Stimulated activated CD4-positive, alpha-beta T cell treated with anti-CD3 and anti-CD28 coated beads, Interleukin-4, amount 100 ng/mL, for 1 hour (primary cell): ENCODE measurements at places on chromosomes 1 and 21.

DNA sequence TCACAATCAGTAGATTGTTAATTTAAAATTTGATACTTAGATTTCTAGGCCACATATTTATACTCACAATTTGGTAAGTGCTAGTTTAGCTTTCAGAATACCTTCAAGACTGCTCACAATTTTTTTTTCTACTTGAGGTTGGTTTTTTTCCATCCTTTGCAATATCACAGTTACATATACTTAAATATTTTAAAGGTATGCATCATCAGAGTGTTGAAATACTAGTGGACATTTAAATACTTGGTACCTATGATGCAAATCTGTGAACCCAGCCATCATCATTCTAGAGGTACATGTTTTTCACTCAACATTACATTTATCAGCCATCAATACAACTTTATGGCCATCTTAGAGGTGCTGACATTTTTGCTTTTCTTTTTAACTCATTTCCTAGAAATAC, 6.2 kb upstream of the LRRC40 start:
- DNase-seq, result no peak

DNA sequence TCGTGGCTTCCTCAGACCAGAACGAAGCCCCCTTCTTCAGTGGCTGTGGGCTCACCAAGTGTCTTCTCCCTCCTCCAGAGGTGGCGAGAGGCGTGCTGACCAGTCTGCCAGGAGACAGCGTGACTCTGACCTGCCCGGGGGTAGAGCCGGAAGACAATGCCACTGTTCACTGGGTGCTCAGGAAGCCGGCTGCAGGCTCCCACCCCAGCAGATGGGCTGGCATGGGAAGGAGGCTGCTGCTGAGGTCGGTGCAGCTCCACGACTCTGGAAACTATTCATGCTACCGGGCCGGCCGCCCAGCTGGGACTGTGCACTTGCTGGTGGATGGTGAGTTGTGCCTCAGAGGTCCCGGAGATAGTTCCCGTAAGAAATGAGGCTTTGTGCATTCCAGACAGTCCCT, 24.0 kb downstream of the IL6R start:
- DNase-seq, result no peak

GRCh38 chr1:228988664-228989063, 253.4 kb downstream of the RHOU start:
- DNase-seq, result no peak

GRCh38 chr1:115976062-115976920, at the start of gene SLC22A15:
Gene SLC22A15, plus strand, starts transcription at chr1:115976513. Its CDS starts 115 bp downstream, at chr1:115976628.
- peak; percentile 21 for DNase-seq

DNA sequence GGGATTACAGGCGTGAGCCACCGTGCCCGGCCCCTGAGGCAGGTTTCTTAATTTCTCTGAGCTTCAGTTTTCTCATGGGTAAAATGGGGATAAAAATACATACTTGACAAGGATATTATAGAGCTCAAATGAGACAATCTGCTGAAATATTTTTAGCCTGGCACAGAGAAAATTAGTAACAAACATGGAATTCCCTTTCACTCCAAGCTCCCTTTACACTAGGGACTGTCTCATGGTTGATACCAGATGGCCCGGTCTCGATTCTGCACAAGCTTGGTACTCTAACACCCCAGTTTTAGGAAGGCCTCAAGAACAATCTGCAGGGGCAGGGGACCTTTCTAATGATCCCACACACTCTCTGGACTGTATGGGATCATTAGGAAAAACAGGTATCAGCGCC, 671.7 kb downstream of the SMYD3 start:
- no peak for DNase-seq

DNA sequence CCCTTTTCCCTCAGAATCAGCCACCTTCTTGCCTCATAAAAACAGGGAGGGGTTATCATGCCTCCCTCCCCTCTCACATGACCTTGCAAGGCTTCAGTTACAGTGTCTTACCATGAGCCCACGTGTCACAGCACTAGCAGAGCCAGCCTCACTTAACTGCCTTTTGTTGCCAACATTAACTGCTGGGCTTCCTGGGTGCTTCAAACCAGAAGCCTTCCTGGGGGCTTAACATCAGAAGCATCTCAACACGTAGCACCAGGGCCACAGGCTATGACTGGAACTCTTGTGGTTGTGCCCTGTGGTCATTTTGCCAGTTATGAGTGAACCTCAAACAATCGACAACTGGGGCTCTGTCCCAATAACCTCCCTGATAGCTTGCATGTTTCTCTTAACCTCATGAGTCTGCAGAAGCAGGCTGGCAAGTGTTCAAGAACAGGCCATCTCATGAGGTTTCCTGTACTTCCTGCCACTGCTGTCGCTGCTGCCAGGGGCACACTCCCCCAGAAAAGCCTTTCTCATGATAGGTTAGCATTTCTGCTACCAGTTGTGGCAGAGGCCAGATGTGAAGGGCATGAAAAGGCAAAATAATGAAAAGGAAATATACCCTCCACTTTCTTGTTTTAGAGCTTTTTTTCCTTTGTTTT, 132.2 kb downstream of the GLUL start:
- DNase-seq, result peak; percentile 20

- no peak for DNase-seq
Measured at GRCh38 chr1:238088560-238089290, 198.0 kb upstream of the ZP4 start.

DNA sequence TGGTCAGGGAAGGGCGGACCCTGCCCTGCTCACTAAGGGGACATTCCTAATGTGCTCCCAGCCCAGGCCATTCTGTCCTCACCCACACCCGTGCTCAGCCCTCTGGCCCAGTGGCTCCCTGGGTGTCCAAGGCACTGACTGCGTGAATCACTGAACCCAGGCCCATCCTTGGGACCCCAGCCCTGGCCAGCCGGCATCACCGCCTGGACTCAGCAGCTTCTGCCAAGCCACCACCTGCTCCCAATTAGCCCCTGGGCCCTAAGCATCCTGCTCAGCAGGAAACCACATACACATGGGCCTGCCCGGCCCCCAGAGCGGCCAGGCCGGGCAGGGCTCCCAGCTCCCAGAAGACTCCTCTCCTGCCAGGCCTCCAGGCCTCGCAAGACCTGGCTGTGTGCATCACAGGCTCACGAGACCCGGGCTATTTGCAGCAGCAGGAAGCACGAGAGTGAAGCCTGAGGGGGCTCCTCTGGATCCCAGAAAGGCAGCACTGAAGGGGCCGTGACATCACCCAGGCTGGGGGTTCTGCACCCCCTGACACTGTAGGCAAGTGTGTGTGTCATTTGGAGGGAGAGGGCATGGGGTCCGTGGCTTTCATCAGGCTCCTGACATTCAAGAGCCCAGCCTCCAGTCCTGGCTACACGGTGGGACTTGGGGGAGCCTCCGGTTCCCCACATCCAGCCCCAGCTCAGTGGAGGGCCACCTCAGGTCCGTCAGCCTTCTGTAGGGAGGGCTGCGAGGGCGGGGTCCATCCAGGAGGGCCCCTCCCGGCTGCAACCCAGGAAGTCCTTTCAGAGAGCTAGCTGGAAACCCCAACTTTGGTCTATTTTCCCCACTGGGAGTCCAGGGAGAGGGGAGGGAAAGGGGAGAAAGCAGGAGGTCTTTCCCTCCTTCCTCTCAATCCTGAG, 1.6 kb downstream of the MFAP2 start:
- DNase-seq, result no peak

- no peak for DNase-seq
Measured at GRCh38 chr1:54710841-54711240, 4.8 kb upstream of the TTC4 start.

GRCh38 chr1:11535761-11536572, 57.0 kb downstream of the DISP3 start:
- DNase-seq, result no peak

- peak; percentile 45 for DNase-seq
Measured at GRCh38 chr1:6445062-6445763, 20.6 kb downstream of the ESPN start.

DNA sequence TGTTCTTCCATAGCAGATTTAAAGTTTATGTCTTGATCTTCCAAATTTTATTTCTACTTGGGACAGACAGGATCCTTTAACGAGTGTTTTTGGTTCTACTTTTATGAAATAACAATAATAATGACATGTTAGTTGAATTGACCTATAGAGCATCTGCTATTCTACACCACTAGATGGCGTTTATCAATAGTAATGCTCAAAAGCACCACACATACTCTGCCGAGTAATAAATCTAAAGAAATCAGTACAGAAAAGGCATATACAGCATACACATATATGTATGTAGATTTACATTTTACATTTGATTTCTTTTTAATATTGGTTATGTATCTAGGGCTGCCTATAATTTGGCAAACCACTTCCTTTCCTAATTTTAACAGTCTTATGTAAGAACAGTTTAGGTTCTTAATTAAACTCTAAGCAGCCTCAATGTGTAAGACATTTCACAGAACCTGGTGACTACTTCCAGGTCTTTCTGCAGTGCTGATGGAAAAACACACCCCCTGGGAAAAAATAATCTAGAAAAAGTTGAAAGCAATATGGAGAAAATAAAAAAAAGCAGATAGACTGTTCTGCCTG, 5.9 kb upstream of the SIPA1L2 start:
- no peak for DNase-seq

GRCh38 chr21:33643658-33644311, 1.5 kb downstream of the ITSN1 start:
- no peak for DNase-seq

- no peak for DNase-seq
Measured at GRCh38 chr1:183898001-183898396, 93.1 kb downstream of the RGL1 start.

- no peak for DNase-seq
Measured at GRCh38 chr1:7298749-7299151, 472.3 kb upstream of the VAMP3 start.

DNA sequence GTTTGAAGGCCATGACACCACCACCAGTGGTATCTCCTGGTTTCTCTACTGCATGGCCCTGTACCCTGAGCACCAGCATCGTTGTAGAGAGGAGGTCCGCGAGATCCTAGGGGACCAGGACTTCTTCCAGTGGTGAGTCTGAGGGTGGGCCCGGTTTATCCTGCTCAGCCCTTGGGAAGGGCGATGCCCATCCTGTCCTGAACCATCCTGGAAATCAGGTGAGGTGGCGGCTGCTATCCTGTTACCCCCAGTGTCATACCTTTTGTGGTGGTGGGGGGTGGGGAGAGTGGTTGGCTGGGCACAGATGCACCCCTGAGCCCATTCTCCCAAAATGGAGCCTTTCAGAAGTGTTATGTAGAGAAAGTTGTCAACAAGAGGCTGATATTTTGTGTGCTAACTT, 16.3 kb downstream of the CYP4B1 start:
- DNase-seq, result no peak

DNA sequence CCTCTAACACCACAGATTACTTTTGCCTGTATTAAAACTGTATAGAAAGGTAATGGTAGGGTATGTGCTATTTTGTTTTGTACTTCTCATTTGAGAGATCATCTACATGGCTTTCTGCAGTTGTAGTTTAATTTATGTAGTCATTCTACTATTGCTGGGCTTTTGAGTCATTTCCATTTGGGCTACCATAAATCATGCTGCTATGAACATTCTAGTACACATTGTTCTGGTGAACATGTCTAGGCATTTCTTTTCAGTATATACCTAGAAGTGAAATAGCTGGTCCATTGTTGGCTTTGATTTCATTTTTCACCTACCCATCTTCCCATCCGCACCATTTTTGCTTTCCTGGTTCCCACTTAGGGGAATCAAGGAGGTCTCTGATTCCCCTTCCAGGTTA, 18.7 kb downstream of the EDN2 start:
- DNase-seq, result no peak

- peak; percentile 64 for DNase-seq
Measured at GRCh38 chr1:46394108-46394871, at the start of gene FAAH. Gene FAAH, plus strand, starts transcription at chr1:46394317. Its CDS starts 32 bp downstream, at chr1:46394349.

DNA sequence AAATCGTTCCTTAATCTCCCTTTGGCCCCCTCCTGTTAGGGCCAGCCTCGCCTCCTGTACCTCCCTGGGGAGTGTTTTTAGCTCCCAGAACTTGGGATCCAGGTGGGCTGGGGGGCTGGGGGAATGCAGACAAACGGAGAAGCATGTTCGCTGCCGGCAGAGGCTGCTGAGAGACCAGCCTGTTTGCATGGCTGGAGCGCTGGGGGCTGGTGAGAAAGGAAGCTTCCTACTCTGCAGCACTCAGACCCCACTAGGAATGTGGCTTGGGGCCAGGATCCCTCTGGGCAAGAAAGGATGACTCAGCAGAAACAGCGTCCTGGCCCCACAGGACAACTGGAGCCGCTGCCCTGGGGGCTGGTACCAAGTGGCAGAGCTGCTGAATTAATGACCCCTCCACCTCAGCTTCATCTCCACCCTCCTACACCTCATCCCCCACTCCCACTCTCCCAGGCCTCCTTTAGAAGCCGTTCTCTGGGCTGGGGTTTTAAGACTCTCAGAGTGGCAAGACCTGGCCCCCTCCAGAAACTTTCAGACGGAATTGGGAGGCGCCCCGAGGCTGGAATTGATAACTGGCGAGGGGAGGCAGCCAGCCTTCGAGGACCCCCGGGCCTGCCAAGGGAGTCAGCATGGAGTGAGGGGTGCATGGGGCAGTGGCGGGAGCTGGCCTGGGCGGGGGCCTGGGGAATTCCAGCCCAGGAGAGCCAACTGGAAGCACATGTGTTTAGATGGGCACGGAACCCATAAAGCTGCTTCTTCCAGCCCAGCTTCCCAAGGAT, 28.5 kb upstream of the EPS8L3 start:
- no peak for DNase-seq

GRCh38 chr21:36910581-36911307, 55.7 kb downstream of the HLCS start:
- DNase-seq, result no peak

GRCh38 chr1:97827887-97828286, 92.9 kb downstream of the DPYD start:
- no peak for DNase-seq

DNA sequence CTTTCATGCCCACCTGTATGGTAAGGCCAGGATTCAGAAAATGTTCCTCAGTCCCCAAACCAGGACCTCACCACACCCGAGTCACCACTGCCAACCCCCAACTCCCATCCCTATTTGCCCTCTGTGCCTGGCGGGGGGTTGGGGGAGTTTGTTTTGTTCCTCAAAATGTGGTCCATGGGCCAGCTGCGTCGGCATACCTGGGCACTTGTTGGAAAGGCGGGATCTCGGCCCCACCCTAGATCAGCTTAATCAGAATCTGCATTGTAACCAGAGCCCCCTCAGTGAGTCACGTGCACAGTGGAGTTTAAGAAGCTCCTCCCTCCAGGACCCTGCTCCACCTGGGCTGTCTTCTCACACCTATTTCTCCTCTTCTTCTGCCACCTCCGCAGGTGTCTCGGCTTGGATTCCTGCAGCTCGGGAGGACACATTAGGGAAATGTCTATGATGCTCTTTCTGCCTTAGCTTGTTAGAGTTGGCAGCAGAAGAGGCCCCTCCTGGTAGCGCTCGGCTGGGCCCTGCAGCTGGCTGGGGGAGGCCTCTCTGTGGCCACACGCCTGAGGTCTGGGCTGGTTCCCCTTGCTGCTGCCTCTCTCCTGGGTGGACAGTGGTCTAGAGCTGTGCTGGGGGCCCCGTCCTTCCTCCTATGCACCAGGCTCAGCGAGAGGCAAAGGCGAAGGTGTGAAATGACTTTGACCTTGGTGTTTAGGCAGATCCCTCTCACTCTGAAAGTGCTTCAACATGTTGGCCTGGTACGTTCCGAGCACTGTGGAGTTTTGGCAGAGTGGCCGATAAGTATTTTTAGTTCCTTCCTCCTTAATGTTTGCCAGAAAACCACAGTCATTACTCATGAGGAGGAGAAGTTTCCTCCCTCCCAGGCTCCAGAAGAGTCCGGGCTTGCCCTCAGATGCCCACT, 41.8 kb upstream of the CAMTA1 start:
- no peak for DNase-seq

- peak; percentile 82 for DNase-seq
Measured at GRCh38 chr1:201481761-201482493, 12.9 kb upstream of the PHLDA3 start.
